ENCODE measurements at places on chromosomes 12 and 14.

GRCh38 chr12:1917172-1918070 lies 1.0 kb downstream of the CACNA2D4 start:
- DNase-seq, result no peak

DNA sequence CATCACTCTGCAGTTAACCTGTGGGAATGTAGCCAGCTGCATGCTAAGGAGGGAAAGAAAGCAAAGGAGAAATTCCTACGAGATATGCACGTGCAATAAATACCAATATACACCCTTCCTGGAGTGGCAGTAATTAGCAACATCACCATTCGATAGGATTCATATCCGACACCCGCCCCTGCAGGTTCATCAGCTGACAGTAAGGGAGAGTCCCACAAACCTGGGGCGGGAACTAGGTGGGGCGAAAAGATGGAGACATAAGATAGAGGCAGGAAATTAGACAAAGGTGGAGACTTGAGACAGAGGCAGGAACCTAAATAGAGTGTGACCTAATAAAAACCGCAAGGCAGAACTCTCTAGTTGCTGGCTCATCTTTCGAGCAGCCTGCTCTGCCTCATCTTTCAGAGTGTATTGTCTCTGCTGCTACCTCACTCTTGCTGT lies 51.6 kb downstream of the PLEKHG3 start:
- DNase-seq, result peak; percentile 39

GRCh38 chr14:22854963-22855724 lies 16.4 kb upstream of the LRP10 start:
- no peak for DNase-seq

- DNase-seq, result no peak
These were observed 293.9 kb upstream of the PRKD1 start for GRCh38 chr14:30221546-30221945.

- no peak for DNase-seq
These were observed 54.5 kb upstream of the MMP17 start for GRCh38 chr12:131773582-131774221.

Data from activated CD8-positive, alpha-beta memory T cell treated with anti-CD3 and anti-CD28 coated beads for 1 hour (primary cell).